Naive thymus-derived CD8-positive, alpha-beta T cell (primary cell): ENCODE measurements at places on chromosomes 2 and 18.

DNA sequence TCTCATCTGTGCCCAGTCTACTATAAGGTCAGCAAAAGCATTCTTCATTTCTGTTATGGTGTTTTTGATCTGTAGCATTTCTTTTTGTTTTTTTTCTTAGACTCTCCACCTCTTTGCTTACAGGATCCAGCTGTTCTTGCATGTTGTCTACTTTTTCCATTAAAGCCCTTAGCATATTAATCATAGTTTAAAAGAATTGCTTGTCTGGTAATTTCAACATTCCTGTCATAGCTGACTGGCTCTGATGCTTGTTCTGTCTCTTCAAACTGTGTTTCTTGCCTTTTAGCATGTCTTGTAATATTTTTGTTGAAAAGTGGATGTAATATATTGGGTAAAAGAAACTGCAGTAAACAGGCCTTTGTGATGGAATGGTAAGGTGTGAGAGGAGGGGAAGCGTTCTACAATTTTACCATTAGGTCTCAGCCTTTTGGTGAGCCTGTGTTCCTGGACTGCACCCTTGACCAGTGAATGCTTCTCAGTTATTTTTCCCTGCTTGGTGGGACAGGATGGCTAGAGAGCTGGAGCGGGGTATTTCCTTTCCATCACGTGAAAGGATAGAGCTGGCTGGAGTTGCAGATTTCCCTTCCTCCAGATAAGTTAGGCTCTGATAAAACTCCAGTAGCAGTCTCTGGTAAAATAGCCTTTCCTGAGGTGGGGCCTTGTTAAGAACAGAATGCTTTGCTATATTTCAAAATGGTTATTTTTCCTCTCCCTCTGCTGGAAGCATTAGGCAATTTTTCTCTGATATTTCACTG, 65.4 kb downstream of the PLA2R1 start:
- no peaks in the 10 kb centered on the region for H3K4me1 ChIP-seq
- no peaks in the 10 kb centered on the region for H3K36me3 ChIP-seq
- H3K4me3 ChIP-seq = no peak overlapping the region
- no peak overlapping the region for H3K27ac ChIP-seq
- no peak for DNase-seq

GRCh38 chr18:9866627-9867026, 19.1 kb upstream of the TXNDC2 start:
- DNase-seq = no peak
- H3K4me3 ChIP-seq = no peak overlapping the region
- H3K36me3 ChIP-seq = peaks cover 9% of the 10 kb centered on the region
- no peak overlapping the region for H3K27ac ChIP-seq
- H3K27me3 ChIP-seq = peaks cover 4% of the 10 kb centered on the region

GRCh38 chr2:228669690-228670089, 488.2 kb upstream of the SPHKAP start:
- H3K36me3 ChIP-seq = no peaks in the 10 kb centered on the region
- no peak overlapping the region for H3K27ac ChIP-seq
- no peak for DNase-seq
- H3K27me3 ChIP-seq = no peaks in the 10 kb centered on the region
- no peaks in the 10 kb centered on the region for H3K4me1 ChIP-seq

DNA sequence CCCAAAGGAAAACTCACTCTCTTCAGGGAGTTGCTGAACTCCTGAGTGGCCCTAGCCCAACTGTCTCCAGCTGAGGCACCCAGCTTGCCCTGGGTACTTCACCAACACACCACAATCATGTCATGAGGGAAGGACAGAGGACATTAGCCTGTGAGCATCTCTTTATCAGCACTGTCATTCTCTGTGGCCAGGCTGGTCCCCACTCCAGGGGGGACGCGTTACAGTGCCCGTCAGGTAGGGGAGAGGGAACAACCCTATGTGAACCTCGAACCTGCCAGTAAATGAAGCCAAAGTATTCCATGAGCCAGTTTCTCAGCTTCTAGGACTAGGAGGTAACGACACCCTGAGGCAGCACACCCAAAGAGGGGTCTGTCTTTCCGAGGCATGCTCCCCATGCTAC, 94.9 kb upstream of the MGAT4A start:
- H3K36me3 ChIP-seq = no peaks in the 10 kb centered on the region
- no peak for DNase-seq
- H3K4me3 ChIP-seq = no peak overlapping the region
- peaks cover 24% of the 10 kb centered on the region for H3K4me1 ChIP-seq
- H3K27ac ChIP-seq = peak overlapping the region; percentile 60

GRCh38 chr2:120391911-120392665, 46.2 kb downstream of the INHBB start:
- H3K36me3 ChIP-seq = no peaks in the 10 kb centered on the region
- no peak overlapping the region for H3K4me3 ChIP-seq
- no peak for DNase-seq
- H3K27ac ChIP-seq = no peak overlapping the region
- H3K4me1 ChIP-seq = no peaks in the 10 kb centered on the region
- no peaks in the 10 kb centered on the region for H3K27me3 ChIP-seq

- H3K4me1 ChIP-seq = no peaks in the 10 kb centered on the region
- no peak overlapping the region for H3K27ac ChIP-seq
- H3K36me3 ChIP-seq = peaks cover 42% of the 10 kb centered on the region
- no peak overlapping the region for H3K4me3 ChIP-seq
- H3K27me3 ChIP-seq = no peaks in the 10 kb centered on the region
- DNase-seq = no peak
Measured at GRCh38 chr18:70135604-70136003, 69.9 kb downstream of the RTTN start.

- H3K36me3 ChIP-seq = no peaks in the 10 kb centered on the region
- no peak for DNase-seq
- H3K27ac ChIP-seq = no peak overlapping the region
- no peaks in the 10 kb centered on the region for H3K27me3 ChIP-seq
- H3K4me3 ChIP-seq = no peak overlapping the region
- H3K4me1 ChIP-seq = peaks cover 9% of the 10 kb centered on the region
Measured at GRCh38 chr2:238498188-238498587, 71.5 kb downstream of the ASB1 start.

DNA sequence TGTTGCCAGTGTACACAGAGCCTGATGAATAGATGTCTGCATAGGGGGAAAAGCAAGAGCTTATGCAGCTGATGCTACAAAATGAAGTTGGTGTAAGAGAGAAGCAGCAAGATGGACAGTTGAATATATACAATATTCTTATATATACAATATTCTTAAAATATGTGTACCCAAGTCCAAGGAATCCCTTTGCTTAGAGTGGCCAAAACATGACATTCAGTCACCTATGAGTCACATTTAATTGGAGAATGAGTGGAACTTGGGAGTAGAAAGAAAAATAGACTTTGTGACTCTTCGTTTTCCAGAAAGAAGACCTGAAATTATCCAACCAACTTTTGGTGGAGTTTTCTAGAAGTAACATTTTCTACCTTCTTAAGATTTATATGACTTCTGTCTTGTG, 81.8 kb downstream of the SCN9A start:
- no peaks in the 10 kb centered on the region for H3K4me1 ChIP-seq
- H3K27me3 ChIP-seq = no peaks in the 10 kb centered on the region
- no peak for DNase-seq
- no peak overlapping the region for H3K4me3 ChIP-seq
- H3K27ac ChIP-seq = no peak overlapping the region
- H3K36me3 ChIP-seq = no peaks in the 10 kb centered on the region

GRCh38 chr2:204425821-204426220, 119.5 kb upstream of the PARD3B start:
- no peaks in the 10 kb centered on the region for H3K27me3 ChIP-seq
- no peak overlapping the region for H3K4me3 ChIP-seq
- no peak overlapping the region for H3K27ac ChIP-seq
- no peaks in the 10 kb centered on the region for H3K4me1 ChIP-seq
- no peaks in the 10 kb centered on the region for H3K36me3 ChIP-seq
